B cell (primary cell): ENCODE measurements at places on chromosomes 7 and 10. TPM values are rescaled to one million over a fixed set of nuclear protein-coding genes. Genes with fewer than 3 reads are reported as not detected.

DNA sequence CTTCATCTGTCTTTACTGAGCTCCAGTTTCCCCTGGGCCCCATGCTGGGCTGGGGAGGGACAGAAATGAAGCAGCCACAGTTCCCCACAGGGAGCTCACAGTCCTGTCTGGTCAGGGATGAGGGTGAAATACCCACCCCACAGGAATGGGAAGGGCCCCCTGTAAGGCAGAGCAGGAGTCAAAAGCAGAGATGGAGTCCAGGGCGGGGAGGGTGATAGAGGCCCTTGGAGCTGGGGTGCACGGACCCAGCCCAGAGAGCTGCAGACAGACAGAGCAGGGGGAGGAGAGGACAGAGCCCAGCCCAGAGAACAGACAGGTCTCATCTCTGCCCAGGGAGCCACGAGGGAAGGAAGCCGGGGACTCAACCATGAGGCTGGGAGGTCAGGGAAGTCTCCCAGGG, 34.9 kb upstream of the ZNF488 start:
- DNase-seq = no peak

ADAMTS14 gene
- total RNA-seq = not detected in 2 replicates

HABP2 gene
- 0.10 TPM in 1 of 2 replicates, not detected in the other for total RNA-seq

DNA sequence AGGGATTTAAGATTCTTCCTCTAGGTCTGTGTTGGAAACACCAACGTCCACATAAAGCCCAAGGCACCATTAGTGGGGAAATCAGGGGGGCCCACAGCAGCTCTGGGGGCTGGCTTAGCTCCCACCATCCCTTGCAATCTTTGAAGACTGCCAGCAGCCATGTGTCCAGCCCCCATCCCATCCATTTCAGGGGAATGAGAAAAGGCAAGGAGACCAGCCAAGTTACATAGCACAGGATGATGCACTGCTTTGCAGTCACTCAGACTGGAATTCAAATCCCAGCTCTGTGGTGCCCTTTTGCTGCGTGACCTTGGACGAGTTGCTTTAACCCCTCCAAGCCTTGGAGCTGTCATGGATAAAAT, 108.9 kb upstream of the ZMIZ1 start:
- DNase-seq = no peak
